Iris pigment epithelial cell (primary cell): ENCODE measurements at places on chromosomes 16 and 17.

DNA sequence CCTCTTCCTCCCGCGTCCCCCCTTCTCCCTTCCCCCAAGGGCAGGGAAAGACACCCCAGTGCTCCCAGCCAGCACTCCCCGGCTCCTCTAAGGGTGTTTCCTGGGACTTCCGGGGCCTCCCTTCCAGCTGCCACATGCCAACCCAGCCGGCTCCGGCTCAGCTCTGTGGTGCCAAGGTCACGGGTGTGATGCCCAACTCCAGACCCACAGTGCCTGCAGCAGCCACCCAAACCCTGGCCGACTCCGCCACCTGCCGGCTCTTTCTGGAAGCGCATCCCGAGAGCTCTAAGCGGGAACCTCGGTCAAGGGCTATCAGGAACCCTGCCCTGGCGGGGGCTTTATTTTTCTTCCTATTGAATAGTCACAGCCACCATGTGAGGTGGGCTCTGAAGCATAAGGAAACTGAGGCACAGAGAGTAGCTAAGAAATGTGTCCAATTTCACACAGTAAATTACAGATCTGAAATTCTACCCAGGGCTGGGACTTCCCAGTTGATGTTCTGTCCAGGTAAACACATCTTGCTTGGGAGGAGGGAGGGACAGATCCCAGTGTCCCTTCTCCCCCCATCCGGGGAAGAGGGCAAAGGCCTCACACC lies 3.3 kb upstream of the PPP1R1B start:
- DNase-seq: peak; percentile 37

GRCh38 chr17:61470530-61471136 lies 18.4 kb downstream of the TBX4 start:
- no peak for DNase-seq

DNA sequence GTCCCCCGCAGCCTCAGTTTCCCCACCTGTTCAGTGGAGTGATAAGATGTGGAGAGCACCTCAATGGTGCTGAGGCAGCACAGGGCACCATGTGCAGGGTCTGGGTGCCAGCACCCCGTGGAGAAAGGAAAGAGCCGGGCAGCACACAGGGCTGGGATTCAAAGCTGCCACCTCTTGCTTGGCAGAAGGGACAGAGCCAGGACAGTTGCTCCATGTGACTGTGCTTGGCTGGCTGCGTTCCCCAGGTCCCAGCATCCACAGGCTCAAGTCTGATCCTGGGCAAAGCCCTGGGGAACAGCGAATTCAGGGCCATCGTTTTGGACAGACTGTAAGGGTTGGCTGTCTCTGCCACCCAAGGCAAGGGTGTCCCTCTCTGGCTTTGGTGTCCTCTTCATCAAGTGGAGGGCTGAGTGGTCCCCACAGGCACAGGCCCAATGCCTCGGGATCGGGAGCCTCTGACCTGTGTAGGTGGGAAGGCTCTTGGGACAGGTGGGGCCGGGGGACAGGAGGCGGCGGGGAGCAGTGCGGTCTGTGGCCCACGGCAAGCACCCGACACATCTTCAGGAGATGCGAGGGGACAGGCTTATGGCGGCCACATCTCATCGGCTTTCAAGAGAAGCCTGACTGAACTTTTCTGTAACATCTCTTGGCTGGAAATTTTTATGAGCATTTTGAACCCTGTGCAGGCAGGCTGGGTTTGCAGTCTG lies 8.5 kb downstream of the ZNF469 start:
- no peak for DNase-seq

DNA sequence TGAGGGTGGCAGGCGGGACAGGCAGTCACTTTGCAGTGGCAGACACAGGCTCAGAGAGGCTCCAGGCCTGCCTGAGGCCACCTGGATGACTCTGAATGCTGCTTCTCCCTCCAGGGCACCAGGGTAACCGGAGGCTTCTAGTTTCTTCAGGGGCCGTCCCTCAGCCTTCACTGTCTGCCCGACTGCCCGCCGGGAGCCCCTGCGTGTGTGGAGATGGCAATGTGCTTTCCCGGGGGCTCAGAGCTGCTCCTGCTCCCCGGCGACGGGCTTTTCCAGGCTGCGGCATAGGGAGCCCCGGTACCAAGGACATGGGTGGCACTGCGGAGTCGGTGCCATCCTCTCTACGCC lies 51.5 kb downstream of the CBFA2T3 start:
- DNase-seq: no peak

DNA sequence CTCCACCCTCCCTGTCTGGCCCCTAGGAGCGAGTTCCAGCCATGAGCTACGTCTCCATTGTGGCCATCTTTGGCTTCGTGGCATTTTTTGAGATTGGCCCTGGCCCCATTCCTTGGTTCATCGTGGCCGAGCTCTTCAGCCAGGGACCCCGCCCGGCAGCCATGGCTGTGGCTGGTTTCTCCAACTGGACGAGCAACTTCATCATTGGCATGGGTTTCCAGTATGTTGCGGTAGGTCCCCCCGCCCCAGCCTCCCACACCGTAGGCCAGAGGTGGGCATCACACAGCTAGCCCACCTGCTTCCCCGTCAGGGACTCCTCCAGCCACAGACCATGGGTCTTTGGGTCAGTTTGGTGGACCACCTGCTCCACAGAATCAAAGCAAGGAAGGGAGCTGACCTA lies 4.2 kb downstream of the SLC2A4 start:
- DNase-seq: no peak

GRCh38 chr16:3578610-3579551 lies 1.7 kb upstream of the NLRC3 start:
- DNase-seq: no peak

- peak; percentile 66 for DNase-seq
Measured at GRCh38 chr17:40069751-40070708, 7.3 kb downstream of the THRA start.

DNA sequence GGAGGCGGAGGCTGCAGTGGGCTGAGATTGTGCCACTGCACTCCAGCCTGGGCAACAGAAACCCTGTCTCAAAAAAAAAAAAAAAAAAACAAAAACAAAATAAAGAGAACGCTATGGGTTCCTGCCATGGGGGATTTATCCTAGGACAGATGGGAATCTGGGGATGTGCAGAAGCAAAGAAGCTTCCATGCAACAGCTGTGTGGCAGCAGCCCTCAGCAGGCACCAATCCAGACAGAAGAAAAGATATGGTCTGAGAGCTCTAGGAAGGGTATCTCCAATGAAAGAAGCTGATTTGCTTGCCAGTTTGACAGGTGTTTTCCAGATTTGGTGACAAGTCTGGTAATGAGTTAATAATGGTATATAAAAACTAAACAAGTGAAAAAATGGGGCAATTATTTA lies 11.6 kb downstream of the MYO19 start:
- DNase-seq: no peak

DNA sequence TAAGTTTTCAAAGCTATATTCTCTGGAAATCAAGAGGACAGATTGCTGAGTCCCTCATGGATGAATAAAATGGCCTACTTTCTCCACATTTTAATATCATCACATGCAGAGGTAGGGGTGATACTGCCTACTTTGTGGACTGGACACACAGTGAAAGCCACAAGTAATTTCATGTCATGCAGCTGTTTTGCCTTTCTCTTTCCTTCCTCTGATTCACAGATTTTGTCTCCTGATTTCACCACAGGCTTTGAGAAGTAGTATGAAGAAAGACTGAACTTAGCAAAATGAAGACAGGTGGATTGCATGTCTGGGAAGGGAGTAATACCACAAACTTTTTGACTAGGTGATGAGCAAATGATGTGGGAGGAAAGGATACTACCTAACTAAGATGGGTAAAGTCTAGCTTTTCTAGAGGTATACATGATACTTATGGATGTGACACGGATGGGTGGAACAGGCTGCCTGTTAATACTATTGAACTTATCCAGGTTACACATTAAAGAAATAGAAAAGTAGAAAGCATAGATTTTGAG lies 478.4 kb upstream of the GOT2 start:
- DNase-seq: no peak
